ENCODE measurements at places on chromosomes 1 and 21. TPM values are rescaled to one million over a fixed set of nuclear protein-coding genes. Genes with fewer than 3 reads are reported as not detected.

GRCh38 chr1:110542725-110543124 lies 23.8 kb upstream of the KCNA10 start:
- peak; percentile 40 for DNase-seq

- DNase-seq = peak; percentile 50
Measured at GRCh38 chr1:19800076-19800804, 524 bp upstream of the TMCO4 start.

DNA sequence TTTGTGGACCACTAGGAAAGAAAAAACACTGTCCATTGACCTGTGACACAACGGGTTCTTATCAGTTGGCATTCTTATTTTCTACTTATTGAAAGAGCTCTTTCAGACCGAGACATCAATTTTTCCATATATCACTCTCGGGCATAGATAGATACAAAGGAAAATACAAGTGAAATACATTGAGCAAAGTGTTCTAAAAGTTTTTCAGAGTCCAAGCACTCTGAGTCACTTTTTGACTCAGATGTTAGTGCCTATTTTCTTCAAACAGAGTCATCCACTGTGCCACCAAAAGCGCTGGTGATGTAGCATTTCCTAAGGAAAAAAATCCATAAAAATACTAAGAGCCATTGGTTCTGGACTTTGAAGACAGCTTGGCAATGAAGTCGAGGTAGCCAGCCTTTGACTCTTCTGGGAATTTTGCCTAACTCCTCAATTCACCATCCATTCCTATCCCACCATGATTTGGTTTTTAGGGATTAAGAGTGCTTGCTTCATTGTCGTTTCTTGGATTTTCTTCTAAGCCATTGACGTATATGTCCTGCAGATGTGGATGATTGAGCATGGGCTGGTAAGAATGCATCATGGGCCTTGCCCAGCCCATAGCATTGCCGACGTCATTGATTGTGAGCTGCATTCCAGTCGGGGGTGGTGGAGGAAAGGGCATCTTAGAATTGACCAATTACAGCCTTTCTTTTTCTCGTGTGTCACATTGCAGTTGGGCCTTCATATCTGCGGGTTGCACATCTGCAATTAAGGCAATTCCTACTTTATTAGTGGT lies 10.6 kb downstream of the GALNT2 start:
- DNase-seq = no peak

DNA sequence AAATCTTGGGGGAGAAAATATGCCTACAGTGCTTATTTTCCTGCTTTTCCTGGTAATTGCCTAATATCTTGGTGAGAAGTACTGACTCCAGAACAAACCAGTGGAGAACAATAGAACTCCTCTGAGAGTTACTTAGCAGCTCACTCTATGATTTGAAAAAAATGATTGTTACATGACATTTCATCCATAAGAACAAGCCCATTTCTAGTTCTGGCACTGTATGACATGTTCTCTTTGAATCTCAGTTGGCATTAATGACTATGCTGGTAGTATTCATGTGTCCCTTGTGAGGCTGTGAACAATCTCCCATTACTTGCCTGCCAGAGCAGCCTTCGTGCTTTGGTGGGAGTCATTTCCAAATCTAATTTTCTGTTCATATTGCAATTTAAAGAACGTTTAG lies 58.0 kb downstream of the CLIC4 start:
- peak; percentile 15 for DNase-seq

GRCh38 chr1:202274611-202275010 lies 67.1 kb downstream of the UBE2T start:
- no peak for DNase-seq

LEFTY1 gene
- total RNA-seq = not detected

DNA sequence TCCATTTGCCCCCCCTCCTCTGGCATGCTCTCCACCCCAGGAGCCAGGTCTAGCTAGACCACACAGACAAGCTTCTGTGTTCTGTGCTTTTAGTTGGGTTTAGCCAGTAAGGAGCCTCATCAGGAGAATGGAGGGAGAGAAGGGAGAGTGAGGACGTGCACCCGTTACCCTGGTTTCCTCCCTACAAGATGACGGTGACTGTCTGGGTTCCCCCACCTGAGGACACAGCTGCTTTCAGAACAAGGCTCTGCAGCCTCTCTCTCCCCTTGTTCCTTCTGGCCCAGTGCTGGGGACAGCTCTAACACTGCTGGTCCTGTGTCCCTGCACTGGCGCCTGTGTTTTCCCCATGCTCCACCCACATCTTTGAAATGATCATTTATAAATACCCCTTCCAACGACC lies 184.4 kb upstream of the GALNT2 start:
- DNase-seq = no peak

GRCh38 chr1:98763488-98764150 lies 102.1 kb downstream of the SNX7 start:
- no peak for DNase-seq
